ENCODE measurements at places on chromosomes 7 and 10.

- no peak for DNase-seq
- no peaks in the 10 kb centered on the region for H3K27me3 ChIP-seq
- H3K4me3 ChIP-seq: no peak overlapping the region
- H3K4me1 ChIP-seq: no peaks in the 10 kb centered on the region
- no peak overlapping the region for H3K27ac ChIP-seq
- no peaks in the 10 kb centered on the region for H3K36me3 ChIP-seq
These were observed 97.4 kb upstream of the BMPER start for GRCh38 chr7:33807779-33808482.

DNA sequence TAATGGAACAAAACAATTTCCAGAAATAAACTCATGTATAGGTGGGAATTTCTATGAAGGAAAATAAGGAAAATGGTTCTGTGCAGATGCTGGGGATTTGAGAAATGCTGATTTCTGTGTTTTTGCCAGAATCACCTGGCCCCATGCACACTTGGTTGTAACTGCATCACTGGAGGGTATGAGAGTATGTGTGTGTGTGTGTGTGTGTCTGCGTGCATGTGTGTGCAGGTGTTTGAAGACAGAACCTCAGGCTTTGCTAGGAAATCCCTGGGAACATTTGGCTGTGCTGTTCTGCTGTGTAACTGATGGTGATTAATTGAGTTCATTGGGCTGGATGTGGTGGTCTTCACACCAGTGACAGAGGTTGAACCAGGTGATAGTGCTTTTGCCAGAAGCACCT lies 141.6 kb downstream of the CAMK1D start:
- no peaks in the 10 kb centered on the region for H3K27me3 ChIP-seq
- DNase-seq: no peak
- H3K4me3 ChIP-seq: no peak overlapping the region
- no peaks in the 10 kb centered on the region for H3K4me1 ChIP-seq
- no peaks in the 10 kb centered on the region for H3K36me3 ChIP-seq
- no peak overlapping the region for H3K27ac ChIP-seq

DNA sequence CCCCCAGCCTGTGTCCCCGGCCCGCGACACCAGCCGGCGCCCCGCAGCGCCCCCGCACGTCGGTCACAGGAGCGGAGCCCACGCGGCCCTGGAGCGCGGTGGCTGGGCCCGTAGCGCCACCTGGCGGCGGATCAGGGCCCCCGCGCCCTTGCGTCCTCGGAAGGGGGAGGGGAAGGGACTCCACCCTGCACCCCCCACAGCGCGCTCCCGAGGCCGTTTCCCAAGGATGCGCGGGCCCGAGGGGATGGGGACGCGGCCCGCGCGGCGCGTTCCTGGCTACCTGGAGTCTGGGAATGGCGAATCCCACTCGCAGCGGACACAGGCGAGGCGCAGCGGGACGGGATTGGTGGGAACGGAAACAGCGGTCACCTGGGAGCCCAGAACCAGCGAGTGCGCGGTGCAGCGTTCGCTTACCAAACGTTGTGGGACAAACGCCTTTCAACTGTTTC lies 23.8 kb upstream of the MKI67 start:
- no peaks in the 10 kb centered on the region for H3K27me3 ChIP-seq
- H3K4me3 ChIP-seq: peak overlapping the region; percentile 83

- DNase-seq: peak; percentile 76
- H3K36me3 ChIP-seq: no peaks in the 10 kb centered on the region
These were observed 10.0 kb upstream of the CHCHD1 start for GRCh38 chr10:73771722-73772280.

GRCh38 chr10:20891338-20891714 lies 5.8 kb downstream of the NEBL start:
- no peaks in the 10 kb centered on the region for H3K4me1 ChIP-seq
- no peaks in the 10 kb centered on the region for H3K36me3 ChIP-seq
- H3K4me3 ChIP-seq: no peak overlapping the region
- no peaks in the 10 kb centered on the region for H3K27me3 ChIP-seq
- no peak for DNase-seq

All from MM.1S (cell line).